ENCODE measurements at places on chromosomes 12 and 14. TPM values are rescaled to one million over a fixed set of nuclear protein-coding genes. Genes with fewer than 3 reads are reported as not detected.

GRCh38 chr12:66786531-66787308, 107.8 kb upstream of the GRIP1 start:
- DNase-seq = no peak

DNA sequence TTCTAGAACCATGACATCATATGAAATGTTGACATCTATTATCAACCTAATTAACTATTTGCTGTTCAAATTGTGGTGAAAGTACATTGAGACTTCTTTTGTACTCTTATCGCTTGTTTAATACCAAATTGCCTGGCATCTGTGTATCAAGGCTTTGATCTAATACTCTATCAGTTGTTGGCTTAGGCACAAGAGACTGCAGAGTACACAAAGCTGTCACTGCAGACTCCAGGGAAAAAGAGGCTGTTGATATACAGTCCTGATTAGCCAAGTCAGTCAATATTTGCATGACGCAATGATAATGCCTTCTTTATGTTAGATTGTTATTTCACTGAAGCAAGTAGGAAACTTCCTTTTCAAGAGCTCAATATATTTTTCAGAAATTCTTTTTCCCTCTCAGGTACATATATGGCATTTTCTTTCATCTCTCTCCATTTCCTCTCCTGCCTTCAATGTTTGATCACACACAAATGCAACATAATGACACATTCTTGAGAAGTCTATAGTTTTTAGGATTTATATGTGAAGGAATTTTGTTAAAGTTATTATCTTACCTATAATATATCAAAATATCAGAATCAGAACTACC, 32.3 kb upstream of the PTCSC3 start:
- no peak for DNase-seq

DNA sequence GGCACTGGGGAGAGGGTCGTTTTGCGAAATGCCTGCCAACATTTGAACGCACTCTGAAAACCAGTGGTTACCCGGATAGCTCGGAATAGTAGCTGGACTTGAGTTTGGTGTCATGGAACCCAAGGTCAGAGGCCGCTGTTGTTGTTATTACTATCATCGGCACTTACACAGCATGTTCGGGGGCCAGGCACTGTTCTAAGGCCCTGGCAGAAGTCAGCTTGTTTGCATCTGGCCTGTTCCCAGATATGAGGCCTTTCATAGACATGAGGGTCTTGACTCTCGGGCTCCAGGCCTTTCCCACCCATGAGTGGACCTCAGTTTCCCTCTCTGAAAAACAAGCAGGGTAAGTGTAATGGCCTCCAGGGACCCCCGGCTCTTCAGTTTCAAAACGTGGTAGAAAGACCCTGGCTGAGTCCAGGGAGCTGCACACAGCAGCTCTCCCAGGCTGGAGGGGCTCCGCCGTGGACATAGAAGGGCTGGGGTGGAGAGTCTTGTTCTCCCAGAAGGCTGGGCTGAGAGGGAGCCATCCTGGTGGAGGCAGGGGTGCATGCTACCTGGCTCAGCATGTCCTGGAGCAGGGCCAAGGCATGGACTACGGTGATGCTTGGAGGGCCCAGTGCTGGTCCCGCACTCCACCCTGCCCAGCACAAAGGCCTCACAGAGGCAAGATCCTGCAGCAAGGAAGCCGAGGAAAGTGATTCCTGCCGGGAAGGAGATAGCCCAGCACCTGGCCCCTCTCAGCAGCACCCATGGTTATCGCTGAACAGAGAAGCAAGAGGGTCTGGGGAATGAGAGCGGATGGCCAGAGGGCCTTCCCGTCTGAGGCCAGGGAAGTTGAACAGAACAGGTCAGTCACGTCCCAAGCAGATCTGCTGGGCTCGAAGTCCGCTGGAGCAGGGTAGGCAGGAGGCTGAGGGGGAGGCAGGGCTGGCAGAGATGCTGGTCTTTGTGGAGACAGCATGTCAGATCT, 63.5 kb upstream of the C14orf180 start:
- no peak for DNase-seq

Gene CARMIL3
- not detected for polyA plus RNA-seq

Gene RNU4-1
- polyA plus RNA-seq = not detected

Gene SLCO1B1
- not detected for polyA plus RNA-seq

Gene KSR2
- polyA plus RNA-seq = not detected

GRCh38 chr12:118472940-118473339, 96.6 kb downstream of the SUDS3 start:
- no peak for DNase-seq

Gene KRT3
- not detected for polyA plus RNA-seq

DNA sequence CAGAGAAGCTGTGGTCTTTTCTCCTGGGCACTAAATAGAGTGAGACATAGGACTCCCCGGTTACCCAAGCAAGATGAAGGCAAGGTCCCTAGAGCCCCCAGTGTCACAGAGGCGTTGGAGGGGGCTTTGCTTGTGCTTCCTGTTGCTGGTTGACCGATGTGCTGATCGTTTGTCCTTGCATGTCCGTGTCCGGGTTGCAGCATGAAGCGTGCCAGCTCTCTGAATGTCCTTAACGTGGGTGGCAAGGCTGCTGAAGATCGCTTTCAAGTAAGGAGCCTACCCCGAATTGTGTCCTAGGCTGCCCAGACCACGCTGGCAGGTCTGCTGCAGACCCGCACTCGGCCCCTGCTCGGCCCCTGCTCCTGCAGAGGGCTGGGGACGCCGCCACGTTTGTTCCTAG, 23.1 kb downstream of the XRCC3 start:
- DNase-seq = no peak

DNA sequence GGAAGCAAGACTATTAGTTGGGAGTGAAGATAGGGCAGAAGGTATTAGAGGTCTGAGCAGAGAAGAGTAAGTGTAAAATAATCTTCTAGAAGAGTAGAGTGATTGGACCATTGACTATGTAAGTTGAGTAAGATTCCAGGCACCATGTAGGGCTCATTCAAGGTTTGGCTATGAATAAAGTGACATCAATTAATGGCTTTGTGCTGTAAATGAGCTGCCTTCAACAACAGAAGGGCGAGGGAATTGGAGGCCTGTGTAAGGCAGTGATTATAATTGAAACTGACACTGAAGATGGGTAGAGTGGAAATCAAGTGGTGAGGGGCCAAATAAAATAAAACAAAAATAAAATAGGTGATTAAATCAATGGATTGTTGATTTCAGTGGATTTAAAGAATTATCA, 26.4 kb downstream of the PTPRQ start:
- DNase-seq = no peak

Gene HOXC10
- not detected for polyA plus RNA-seq

Gene ZC3H10
- 2.7 TPM for polyA plus RNA-seq

- DNase-seq = no peak
Measured at GRCh38 chr12:44979918-44980317, 71.0 kb downstream of the DBX2 start.
